Neural cell (in vitro differentiated cells): ENCODE measurements at places on chromosomes 7 and 10. TPM values are rescaled to one million over a fixed set of nuclear protein-coding genes. Genes with fewer than 3 reads are reported as not detected.

Gene UPK3BL2
- 9.0 and 23.6 TPM in 2 replicates for polyA plus RNA-seq

Gene KIAA1217
- polyA plus RNA-seq, result 0.20 and 0.22 TPM in 2 replicates

Gene TAF5
- polyA plus RNA-seq, result 7.2 and 9.2 TPM in 2 replicates

Gene PDE6C
- not detected in 2 replicates for polyA plus RNA-seq

Gene SYCE1
- polyA plus RNA-seq, result not detected in 2 replicates

Gene SEC61A2
- 75.4 and 83.1 TPM in 2 replicates for polyA plus RNA-seq
